Fibroblast of villous mesenchyme (primary cell): ENCODE measurements at places on chromosomes 2 and 18.

DNA sequence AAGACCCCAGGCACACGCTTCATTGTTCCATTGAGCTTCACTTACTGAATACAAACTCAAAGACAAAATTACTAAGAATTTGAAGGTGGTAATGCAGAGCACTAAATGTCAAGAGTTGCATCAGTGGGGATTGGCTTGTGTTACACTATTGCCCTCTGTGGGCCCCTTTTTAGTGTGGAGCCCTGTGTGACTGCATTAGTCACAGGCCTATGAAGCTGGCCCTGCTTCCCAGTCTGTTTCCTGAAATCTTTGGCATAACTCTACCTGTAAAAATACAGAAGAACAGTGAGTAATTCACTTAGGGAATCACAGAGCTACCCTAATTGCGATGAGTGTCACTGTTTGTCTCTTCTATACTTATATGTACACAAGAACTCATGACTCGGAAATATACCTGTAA lies 40.0 kb upstream of the STPG4 start:
- DNase-seq: peak; percentile 41

- no peak for DNase-seq
Measured at GRCh38 chr2:63013438-63013837, 37.2 kb upstream of the OTX1 start.

- no peak for DNase-seq
Measured at GRCh38 chr2:98479959-98480524, 35.4 kb downstream of the INPP4A start.

GRCh38 chr2:12610314-12610713 lies 106.4 kb upstream of the TRIB2 start:
- DNase-seq: no peak

DNA sequence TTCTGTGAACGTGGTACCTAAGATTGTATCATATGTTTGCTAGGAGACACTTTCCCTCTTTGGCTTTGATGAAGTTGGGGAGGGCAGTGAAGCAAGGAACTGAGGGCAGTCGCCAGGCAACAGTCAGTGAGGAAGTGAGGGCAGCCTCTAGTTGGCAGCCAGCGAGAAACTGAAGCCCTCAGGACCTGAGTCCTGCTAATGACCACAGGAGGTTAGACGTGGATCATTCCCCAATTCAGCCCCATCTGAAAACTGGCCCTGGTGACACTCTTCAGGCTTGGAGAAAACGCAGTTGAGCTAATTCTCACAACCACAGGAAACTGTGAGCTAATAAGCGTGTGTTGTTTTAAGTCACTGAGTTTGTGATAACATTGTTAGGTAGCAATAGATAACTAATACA lies 84.5 kb upstream of the REG3G start:
- no peak for DNase-seq
